ENCODE measurements at places on chromosomes 11 and 22.

- no peak for DNase-seq
These were observed 27.9 kb upstream of the PAK1 start for GRCh38 chr11:77501758-77502157.

DNA sequence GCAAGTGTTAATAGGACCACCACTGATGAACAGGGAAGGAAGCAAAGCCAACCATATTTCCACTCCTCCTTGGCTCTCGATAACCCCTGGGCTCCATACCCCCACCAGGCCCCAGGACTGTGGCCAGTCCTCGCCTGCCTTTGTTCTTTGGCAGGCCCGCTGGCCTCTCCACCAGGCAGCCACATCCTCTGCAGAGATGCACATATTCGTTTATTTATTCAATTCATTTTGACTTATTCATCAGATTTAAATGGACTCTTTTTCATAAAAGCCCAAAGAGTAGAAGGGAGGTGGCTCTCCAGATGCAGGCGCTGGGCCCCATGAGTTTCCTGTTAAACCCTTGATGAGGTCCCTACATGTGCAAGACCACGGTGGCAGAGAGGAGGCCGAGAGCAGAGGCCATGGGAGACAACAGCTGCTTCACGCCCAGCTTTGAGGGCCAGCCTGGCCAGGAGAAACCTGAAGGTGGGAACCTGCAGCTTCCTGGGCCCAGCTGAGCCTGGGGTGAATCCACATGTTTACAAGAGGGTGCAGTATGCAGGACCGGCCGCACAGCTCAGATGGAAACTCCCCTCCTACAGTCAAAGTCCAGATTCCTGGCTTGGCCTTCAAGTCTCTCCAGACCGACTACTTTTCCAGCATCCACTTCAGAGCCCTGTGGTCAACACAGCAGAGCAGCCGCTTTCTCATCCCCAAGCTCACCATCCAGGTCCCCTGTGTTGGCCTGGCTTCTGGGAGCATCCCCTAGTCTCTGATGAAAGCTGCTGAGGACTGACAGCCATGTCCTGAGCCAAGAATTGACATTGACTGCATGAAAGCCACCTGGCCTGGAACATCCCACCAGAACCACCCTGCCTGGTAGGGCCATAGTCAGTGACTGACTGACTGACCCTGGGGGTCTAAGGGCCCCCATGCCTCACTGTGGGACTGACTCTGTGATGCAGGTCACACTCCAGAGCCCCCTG, 39.7 kb upstream of the CCND1 start:
- DNase-seq, result no peak

DNA sequence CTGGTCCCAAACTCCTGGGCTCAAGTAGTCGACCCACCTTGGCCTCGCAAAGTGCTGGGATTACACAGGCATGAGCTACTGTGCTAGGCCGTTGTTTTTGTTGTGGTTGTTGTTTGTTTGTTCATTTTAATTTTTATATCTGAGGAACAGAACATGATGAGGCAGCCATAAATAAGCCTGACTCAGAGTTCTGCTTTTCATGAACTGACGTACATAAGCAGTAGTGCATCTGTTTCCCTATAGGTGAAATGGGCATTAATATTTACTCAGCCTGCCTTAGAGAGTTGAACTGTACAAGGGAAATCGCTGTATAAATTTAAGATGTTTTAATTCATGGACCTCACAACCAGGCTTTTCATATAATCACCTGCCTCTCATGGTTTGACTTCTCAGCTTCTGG, 80.5 kb downstream of the PDHX start:
- no peak for DNase-seq

DNA sequence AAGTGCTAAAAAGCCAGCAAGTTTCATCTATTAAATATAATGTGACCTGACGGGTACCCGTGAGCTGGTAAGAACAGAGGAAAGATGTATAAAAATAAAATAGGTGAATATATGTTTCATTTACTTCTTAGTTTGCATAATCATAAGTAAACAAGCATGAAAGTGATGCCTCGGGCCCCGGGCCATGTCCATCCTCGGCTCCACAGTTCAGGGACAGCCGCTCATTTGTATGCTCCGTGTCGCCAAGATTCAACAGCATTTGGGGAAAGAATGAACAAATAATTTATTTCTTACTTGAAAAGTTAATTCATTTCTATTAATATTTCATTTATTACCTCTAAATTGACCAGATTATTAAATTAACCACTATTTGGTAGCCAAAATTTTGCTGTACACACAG, 251.8 kb downstream of the NTM start:
- no peak for DNase-seq

- DNase-seq, result no peak
These were observed 67.0 kb downstream of the IGLL5 start for GRCh38 chr22:22954656-22955055.

GRCh38 chr22:34414467-34415440, 494.5 kb upstream of the LARGE1 start:
- no peak for DNase-seq

- DNase-seq, result no peak
These were observed 3.8 kb downstream of the ACY3 start for GRCh38 chr11:67646535-67647336.

DNA sequence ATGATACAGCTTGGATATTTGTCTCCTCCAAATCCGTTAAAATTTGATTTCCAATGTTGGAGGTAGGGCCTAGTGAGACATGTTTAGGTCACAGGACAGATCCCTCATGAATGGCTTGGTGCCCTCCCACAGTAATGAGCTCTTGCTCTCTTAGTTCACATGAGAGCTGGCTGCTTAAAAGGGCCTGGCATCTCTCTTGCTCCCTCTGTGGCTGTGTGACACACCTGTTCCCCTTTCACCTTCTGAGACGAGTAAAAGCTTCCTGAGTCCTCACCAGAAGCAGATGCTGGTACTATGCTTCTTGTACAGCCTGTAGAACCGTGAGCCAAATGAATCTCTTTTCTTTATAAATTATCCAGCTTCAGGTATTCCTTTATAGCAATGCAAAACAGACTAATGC, 3.5 kb downstream of the VPS37C start:
- DNase-seq, result no peak

DNA sequence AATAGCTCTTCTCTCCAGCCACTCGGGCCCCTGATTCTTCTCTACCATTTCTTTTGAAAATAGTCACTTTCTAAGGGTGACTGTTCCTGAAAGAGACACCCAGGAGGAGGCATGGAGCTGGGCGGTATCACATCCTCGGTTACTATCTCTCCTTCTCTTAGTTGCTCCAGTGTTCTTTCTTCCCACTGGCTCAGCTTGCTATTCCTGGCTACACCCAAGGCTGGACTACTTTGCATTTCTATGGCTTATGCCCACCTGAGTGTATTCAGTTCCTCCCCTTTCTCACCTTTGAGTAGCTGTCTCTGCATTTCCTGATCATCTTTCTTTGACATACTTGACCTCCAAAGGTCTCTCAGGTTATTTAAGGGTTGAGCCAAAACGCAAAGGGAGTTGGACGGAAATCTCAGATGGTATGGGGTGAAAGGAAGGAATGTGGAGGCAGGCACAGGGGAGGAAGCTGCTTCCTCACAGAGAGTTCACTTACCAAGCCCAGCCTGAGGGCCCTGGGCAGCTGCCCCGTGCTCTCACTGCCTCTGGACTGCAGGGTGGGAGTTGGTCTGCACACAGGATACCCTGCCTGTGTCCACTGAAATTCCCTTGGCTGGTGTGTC, 155.7 kb downstream of the SNX19 start:
- DNase-seq, result no peak

DNA sequence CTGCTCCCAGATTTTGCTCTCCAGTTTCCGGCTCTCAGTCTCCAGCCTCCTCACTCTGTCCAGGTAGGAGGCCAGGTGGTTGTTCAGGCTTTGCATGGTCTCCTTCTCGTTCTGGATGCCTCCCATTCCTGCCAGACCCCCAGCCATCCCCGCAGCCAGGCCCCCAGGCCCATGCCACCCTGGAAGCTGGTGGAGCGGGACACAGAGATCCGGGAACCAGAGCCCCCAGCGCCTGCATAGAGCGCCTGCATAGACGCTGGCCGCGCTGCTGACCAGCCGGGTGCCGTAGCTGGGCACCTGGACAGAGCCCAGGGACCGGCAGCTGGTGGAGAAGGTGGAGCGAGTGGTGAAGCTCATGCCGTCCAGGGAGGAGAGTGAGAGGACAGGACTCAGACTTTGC, 82.7 kb upstream of the LDLRAD3 start:
- peak; percentile 80 for DNase-seq

GRCh38 chr11:120221115-120221752, 10.4 kb downstream of the OAF start:
- DNase-seq, result no peak

GRCh38 chr11:65530157-65530496, 5.2 kb downstream of the SCYL1 start:
- DNase-seq, result no peak

DNA sequence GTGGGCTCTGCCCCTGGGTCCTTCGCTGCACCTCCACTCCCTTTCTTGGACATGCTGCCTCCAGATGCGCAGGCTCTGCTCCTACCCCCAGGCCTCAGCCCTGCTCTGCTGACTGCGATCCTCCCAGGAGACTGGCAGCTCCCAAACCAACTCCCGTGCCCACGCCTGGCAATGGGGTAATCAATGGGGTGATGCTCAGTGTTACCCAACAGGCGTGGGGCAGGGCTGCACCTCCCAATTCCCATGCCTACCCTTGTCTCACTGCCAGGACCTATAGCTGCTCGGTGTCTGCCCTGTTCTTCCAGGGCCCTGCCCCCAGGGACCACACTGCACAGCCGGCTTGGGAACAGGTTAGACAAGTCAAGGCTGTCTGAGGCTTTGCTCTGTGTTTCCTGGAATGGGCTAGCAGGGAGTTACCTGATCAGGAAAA, at the start of gene ALDH3B2:
Gene ALDH3B2 (minus strand): TSS at position 182 of the 430 bp plus-strand sequence. CDS start 7,688 bp downstream, outside the sequence.
- DNase-seq, result no peak

DNA sequence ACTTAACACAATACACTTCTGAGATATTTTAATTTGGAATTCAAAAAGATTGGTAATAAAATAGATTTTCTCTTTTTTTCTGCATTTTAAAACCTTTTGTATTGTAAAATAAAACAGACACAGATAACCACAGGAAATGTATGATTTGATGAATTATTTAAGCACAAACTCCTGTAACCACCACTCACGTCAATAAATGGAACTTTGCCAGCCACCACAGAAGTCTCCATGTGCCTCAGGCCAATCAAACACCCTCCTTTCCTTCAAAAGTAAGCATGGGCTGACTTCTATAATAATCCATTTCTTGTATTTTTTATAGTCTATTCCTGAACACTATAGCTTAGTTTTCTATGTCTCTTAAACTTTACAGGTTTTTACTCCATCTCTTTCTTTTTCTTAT, 721.7 kb downstream of the DLG2 start:
- no peak for DNase-seq

- no peak for DNase-seq
These were observed 35.6 kb downstream of the MARK2 start for GRCh38 chr11:63874511-63874910.

DNA sequence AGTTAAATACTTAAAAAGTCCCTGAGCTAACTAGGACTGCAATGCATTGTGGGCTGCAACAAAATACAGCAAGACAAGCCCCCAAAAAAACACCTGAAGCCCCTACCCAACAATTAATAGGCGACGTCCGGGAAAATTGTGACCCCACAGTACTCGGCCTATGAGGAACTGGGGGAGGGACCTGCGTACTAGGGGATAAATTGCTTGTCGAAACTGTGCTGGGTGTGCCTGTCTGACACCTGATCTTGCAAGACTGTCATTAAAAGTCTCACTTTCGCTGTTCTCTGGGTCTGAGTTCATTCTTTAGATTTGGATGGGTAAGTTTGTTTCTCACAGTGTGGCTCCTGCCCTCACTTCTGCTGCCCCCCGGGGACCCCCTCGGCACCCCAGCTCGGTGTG, 15.2 kb downstream of the TANGO2 start:
- DNase-seq, result no peak

DNA sequence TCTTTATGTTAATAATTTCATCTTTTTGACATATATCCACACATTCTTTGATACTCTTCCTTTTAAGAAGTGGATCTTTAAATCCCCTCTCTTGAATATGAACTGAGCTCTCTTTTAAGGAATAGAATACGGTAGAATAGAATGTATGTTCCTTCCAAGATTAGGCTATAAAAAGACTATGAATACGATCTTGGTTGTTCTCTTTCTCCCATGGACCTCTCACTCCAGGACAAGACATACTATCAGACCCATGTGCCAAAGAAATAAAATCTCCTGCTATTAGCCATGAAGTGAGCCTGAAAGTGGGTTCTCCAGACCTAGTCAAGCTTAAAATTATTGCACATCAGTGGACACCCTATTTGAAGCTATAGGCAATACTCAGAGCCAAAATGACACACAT, 392.2 kb upstream of the ANO3 start:
- DNase-seq, result no peak

GRCh38 chr11:95714843-95715776, 74.5 kb downstream of the FAM76B start:
- no peak for DNase-seq

GRCh38 chr11:24093375-24093774, 403.5 kb upstream of the LUZP2 start:
- no peak for DNase-seq

DNA sequence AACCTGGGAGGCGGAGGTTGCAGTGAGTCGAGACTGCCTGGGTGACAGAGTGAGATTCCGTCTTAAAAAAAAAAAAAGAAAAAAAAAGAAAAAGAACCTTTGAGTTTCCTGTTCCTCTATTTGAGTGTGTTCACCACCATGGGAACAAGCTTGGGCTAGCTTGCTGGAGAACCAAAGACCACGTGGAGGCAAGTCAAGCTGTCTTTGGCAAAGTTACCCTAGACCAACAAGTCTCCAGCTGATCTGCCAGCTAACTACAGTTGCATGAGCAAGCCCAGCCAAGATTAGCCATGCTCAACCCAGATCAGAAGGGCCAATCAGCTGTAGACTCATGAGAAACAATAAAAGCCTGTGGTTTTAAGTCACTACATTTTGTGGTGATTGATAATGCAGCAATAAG, 29.7 kb downstream of the SLN start:
- DNase-seq, result no peak

DNA sequence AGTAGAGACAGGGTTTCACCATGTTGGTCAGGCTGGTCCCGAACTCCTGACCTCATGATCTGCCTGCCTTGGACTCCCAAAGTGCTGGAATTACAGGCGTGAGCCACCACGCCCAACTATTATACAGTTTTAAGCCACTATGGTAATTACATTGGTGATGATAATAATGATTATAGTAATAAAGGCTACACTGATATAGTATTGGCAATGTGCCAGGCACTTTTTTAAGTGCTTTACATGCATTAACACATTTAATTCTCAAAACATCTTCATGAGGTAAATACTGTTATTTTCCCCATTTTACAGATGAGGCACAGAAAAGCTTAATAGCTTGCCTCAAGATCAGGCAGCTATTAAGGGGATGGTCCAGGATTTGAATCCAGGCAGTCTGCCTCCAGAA, 222.5 kb downstream of the SOX6 start:
- DNase-seq, result no peak

DNA sequence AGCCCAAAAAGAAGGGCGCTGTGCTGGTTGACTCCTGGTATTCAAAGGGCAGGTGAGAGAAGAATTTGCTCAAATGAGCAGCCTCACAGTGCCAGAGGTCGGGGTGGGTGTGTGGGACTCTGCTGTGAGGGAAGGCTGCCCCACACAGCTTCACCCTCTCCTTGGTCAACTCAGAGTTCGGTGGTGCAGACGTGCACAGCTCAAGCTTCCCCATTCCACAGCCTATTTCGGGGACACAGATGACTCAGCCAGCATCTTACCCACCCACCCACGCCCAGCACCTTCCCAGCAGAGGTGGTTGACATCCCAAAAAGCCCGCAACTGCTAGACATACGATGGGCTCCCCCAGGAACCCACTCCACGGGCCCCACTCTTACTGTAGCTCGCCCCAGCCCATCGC, 46.5 kb upstream of the CCND1 start:
- DNase-seq, result no peak

Data from osteocyte (in vitro differentiated cells).